ENCODE measurements at places on chromosomes 12 and 14.
A peak's percentile ranks its signal among the peaks of the same experiment; 100 is the strongest.

GRCh38 chr12:47904713-47905709 is at the start of gene VDR:
VDR (minus strand) TSS chr12:47904994; CDS start chr12:47879113, 25,881 bp downstream.
- peak; percentile 98 for DNase-seq

- DNase-seq, result no peak
Measured at GRCh38 chr12:20711846-20712245, 16.7 kb downstream of the SLCO1C1 start.

GRCh38 chr12:130792821-130793553 is 46.1 kb downstream of the STX2 start:
- DNase-seq, result no peak

DNA sequence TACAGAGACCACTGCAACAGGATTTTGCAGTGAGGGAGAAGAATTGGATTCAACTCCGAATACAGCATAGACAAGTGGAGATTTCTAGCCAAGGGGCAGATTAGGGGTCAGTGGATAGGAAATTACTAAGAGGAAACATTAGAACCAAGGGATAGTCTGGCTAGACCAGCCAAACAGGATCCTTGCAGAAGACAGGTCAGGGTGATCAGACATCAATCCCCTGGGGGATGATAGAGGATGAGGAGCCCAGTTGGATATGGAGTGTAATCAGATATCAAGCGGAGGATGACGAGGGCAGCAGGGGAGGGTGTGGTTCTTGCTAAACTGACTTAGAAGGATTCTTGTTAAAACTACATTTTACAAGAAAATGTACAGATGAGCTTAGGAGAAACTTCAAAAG is 424.4 kb downstream of the DAD1 start:
- no peak for DNase-seq

DNA sequence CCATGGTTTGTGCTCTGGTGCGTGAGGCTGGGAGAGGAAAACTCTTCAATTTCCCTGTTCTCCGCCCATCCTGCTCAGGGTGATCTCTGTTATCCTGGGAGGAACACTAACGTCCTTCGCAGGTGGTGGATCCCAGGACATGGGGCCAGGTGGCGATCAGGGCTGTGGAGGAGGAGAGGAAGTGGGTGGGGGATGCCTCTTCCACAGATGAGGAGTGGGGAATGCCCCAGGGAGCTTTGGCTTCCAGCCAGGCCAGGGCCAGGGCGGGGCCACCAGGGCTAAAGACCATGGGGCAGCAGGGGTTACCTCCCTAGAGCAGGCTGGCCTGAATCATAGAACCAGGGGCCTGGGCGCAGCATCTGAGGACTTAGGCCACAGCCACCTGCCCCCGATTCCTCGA is 3.3 kb upstream of the KRT75 start:
- no peak for DNase-seq

DNA sequence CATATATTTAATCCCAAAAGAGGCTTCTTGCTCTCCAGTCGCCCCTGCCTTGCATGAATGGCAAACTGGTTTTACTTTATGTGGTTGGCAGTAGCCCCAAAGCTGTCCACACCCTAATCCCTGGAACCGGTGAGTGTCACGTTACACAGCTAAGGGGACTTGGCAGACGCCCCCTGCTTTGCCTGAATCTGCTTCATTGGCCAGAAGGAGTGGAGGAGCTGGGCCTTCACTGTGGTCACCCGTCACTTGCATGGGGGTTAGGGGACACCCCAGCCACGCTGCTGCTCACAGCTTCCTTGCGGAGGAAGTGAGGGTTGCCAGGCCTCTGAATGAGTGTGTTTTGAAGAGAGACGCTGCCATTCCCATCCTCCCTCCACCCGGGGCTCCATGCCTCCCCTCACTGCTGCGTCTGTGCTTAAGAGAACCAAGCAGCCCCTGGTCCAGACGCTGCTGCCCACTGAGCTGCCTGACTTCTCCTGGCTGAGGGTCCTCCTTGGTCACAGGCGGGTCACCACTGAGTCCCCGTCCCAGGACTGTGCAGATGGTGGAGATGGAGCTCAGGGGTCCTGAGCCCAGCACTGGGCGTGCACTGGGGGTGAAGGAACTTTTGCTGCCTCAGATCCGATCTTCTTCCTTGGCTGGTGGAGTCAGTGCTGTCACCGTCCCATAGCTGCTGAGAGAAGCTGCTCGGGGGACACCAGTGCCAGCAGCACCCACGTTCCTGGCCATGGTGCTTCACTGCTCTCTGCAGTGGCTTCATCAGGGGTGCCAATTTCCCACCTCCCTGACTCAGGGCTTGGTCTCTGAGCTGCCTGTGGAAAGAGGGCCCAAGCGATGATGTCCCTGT is 39.8 kb downstream of the GALNT9 start:
- DNase-seq, result no peak

DNA sequence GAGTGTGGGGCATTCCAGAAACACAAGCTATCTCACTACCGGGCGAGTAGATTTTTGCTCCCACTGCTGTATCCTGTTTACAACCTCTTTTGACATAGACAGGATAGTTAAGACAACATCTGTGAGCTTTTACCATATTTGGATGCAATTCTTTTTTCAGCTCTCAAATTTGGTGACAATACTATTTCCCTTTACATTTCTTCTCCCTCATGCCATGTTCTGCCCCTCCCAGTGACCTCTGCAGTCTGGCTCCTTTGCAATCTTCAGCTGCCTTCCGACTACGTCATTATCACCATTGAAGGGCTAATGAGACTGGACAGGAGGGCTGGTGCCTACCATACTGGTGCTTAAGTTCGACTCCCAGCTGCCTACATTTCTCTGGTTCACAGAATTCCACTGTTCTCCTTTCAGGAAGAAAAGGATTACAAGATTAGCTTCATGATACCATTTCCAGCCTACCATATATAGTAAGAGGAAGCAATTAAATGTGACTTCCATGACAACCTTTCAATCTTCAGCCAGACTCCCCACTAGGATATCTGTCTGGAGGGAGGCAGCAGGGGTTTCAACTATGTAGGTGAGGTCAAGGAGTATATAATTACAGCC is 251.6 kb downstream of the PHLDA1 start:
- no peak for DNase-seq

DNA sequence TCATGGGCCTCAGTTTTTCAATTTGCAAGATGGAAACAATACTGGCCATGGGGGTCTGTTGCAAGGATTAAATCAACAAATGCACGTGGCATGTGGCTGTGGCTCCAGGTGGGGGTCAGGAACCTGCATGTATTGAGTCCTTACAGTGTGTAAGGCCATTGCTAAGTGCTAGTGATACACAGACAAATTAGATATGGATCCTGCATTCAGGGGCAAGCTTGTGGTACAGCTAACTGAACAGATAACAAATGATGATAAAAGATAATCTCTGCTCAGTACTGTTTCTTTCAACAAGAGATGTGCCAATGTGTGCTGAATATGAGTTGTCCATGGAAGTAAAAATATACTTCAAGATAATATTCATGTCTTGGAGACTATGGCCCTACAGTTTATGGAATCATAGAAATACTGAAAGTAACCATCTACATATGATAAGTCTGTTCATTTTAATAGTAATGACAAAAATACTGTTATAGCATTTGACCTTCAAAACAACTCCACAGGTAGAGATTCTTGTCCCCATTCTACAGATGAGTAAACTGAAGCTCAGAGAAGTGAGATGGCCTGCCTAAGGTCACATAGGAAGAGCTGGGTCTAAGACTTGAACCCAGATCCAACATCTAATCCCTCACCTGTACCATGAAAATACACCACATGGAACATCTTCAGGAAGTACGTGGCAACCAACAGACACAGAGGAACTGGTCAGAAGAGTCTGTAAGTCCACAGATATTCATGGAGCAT is 7.2 kb upstream of the WSCD2 start:
- no peak for DNase-seq

- peak; percentile 59 for DNase-seq
Measured at GRCh38 chr14:50714450-50715073, 46.5 kb upstream of the SAV1 start.

- DNase-seq, result no peak
Measured at GRCh38 chr14:100649173-100649519, 61.9 kb upstream of the BEGAIN start.

- DNase-seq, result no peak
Measured at GRCh38 chr12:98437806-98438595, 77.4 kb upstream of the TMPO start.

Data from iPS-NIHi11 (cell line).